ENCODE measurements at places on chromosomes 6 and 20.

- no peak for DNase-seq
Measured at GRCh38 chr6:43016176-43016942, 2.3 kb downstream of the KLHDC3 start.

DNA sequence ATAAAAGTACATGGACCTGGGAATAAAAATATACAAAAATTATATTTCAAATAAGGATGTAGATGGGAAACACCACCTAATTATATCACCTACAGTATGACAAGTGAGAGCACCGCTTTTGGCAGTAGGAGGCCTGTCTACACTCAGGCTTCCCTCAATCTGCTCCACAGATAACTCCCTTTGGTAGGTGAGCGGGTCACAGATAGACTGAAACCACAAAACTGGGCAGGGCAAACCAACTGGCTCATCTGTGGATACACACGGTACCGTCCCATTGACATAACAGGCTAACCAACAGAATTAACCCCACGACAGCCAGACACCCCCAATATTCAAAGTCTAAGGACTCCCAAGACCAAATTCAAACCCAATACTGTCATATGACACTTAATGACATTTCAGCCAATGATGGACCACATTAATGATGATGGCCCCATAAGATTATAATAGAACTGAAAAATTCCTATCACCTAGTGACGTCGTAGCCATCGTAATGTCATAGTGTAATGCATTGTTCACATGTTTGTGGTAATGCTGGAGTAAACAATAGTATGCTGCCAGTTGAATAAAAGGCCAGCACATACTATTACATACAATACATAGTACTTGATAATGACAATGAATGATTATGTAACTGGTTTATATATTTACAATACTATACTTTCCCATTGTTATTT is 109.7 kb downstream of the MBOAT1 start:
- DNase-seq = no peak

- DNase-seq = no peak
Measured at GRCh38 chr6:83470001-83470400, 39.1 kb upstream of the ME1 start.

DNA sequence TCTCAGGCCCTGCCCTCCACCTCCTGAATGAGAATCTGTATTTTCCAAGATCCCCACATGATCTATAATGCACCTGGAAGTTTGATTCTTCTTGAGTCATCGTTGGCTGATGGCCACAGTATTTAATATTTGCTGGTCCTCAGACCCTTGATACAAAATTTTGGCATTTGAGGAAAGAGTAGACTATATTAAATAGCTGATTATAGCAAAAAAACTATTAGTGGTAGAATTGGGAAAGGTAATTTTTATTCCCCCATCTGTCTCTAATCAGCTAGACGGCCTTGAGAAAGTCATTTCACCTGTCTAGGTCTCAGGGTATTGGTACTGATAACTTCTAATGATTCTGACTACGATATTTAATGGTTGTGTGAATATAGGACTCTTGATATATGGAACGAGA is 176.8 kb downstream of the BMP2 start:
- DNase-seq = no peak

- DNase-seq = no peak
Measured at GRCh38 chr6:168708526-168708925, 267.5 kb downstream of the SMOC2 start.

GRCh38 chr6:142942805-142943227 is 2.2 kb downstream of the HIVEP2 start:
- no peak for DNase-seq

DNA sequence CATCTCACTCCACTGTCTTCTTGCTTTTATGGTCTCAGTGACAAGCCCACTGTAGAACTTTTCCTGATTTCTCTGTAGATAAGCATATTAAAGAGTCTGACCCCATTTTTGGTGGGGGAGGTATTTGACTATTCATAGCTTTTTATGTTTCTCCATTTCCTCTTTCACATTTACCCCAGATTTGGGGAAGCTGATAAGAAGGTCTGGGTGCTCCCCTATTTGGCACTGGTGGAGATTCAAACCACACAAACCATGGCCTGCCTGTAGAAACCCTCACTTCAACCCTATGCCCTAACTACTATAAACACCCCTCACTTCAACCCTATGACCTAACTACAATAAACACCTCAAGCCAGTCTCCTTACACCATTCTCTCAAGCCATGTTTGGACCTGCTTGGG is 196.2 kb upstream of the SYNDIG1 start:
- no peak for DNase-seq

DNA sequence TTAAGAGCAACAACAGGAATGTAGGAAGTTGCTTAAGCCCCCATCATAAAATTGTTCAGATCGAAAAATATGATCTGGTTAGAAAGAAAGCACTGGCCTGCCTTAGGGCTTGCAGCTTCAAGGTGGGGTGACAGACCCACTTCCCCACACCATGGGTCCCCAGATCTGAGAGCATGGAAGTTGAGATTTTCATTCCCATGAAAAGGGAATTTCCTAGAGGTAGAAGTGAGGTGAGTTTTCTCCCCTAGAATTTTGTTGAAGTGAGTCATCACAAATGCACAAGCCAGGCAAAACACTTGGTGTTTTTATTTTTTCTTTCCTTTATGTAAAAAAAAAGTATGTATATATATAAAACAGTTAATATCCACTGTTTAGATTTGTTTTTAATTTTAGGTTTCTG is 213.6 kb upstream of the SUPT3H start:
- DNase-seq = no peak

- DNase-seq = no peak
Measured at GRCh38 chr6:36730424-36731380, 33.1 kb downstream of the RAB44 start.

DNA sequence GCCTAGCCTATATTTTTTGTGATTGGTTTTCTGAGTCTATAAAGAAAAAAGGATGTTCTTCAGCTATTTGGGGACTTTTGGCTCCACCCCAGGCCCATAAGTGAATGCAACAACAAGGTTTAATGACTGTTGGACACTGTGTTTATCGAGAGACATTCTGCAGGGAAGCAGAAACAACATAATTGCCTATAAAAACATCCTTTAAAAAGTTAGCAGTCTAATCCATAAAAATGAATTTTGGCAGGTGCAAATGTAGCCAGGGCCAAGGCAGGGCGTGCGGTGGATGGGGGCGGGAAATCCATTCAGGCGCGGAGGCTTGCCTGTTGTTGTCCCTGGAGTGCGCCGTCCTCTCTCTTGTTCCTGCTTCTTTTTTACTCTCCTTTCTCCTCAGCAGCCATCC is 99.3 kb downstream of the PAX1 start:
- DNase-seq = no peak

DNA sequence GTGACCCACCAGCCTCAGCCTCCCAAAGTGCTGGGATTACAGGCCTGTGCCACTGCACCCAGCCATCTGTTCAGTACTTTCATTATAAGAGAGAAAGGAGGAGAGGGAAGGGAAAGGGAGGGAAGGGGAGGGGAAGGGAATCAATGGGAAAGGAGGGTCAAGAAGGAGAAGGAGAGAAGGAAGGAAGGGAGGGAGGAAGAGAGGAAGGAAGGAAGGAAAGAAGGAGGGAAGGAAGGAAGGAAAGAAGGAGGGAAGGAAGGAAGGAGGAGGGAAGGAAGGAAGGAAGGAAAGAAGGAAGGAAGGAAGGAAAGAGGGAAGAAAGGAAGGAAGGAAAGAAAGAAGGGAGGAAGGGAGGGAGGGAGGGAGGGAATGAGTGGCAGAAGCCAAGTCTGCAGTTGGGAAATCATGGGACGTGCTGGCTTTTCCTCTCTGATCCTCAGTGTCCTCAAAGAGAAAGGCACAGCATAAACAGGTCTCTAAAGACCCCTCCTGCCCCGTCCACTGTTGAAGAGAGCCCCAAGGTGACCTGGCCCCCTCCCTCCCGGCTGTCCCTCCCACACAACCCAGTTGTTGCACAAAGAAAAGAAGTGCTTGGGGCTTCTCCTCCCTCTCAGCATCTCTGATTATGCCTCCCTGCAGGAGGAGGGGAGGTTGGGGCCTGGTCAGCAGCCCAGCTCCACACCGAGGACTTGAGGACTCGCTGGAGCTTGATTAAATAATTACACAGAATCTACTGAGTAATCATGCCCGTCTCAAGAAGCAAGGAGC is 69.1 kb upstream of the TOP1 start:
- DNase-seq = no peak

- no peak for DNase-seq
Measured at GRCh38 chr6:21665392-21666200, 72.0 kb downstream of the SOX4 start.

- no peak for DNase-seq
Measured at GRCh38 chr6:7544597-7544996, 3.1 kb downstream of the DSP start.

DNA sequence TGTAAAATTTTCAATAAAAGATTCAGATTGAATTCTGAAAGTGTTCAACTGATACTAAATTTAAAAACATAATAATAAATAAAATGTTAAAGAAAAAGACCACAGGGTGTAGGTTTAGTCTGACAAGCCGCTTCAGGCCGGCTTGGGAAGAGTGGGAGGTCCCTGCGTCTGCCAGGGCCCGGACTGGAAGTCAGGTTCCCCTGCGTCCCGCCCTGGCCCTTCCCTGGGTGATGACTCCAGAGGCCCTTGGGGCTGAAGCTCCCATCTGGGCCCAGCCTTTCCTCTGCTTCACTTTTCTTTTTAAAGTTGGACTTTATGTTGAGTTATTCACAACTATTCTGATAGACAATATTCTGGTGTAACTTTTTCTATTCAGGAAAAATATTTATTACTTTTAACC is 93.3 kb downstream of the SMOC2 start:
- DNase-seq = no peak

DNA sequence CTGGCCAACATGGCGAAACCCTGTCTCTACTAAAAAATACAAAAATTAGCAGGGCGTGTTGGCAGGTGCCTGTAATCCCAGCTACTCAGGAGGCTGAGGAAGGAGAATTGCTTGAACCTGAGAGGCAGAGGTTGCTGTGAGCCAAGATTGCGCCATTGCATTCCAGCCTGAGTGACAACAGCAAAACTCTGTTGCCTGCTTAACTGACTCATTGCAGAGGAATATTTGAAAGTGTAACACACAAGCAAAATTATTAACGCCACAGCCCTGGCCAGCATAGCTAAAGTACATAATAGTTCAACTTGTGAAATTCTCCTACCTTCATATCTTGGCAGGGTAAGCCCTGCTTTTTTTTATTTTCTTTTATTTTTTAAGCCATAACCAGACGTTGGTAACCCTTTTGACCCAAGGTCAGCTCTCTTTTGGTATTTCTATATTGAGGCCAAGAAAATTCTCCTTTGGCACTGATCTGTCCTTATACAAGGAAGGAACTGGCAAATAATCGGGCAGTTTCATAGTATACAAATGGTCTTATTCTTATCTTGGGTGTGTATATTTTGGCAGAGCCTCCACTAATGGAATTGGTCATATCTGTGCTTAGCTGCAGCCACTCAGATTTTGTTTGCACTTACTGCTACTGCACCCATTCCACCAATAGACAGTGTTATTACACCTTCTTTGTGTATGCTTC is 4.0 kb upstream of the ADGRF5 start:
- DNase-seq = no peak

- DNase-seq = no peak
Measured at GRCh38 chr6:67722861-67723261, 912.2 kb upstream of the ADGRB3 start.

- DNase-seq = no peak
Measured at GRCh38 chr6:115896538-115897129, 164.1 kb downstream of the FRK start.

DNA sequence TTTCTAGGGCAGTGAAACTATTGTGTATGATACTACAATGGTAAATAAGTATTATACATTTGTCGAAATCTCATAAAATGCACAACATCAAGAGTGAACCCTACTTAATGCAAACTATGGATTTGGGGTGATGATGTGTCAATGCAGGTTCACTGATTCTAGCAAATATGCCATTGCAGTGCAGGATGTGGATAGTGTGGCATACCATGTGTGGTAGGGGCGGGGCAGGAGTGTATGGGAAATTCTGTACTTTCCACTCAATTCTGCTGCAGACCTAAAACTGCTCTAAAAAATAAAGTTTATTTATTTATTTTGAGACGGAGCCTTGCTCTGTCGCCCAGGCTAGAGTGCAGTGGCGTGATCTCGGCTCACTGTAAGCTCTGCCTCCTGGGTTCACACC is 44.3 kb downstream of the ABHD12 start:
- DNase-seq = no peak

- no peak for DNase-seq
Measured at GRCh38 chr20:58839991-58840747, 10.5 kb downstream of the GNAS-AS1 start.

- no peak for DNase-seq
Measured at GRCh38 chr6:52843605-52844004, 3.0 kb upstream of the GSTA5 start.

- DNase-seq = no peak
Measured at GRCh38 chr6:143059663-143060353, 881 bp upstream of the AIG1 start.

GRCh38 chr20:36394340-36394965 is 88.3 kb downstream of the DLGAP4 start:
- no peak for DNase-seq

GRCh38 chr6:3872370-3872854 is 23.2 kb downstream of the FAM50B start:
- no peak for DNase-seq

- no peak for DNase-seq
Measured at GRCh38 chr6:20415712-20416454, 14.2 kb downstream of the E2F3 start.

- no peak for DNase-seq
Measured at GRCh38 chr20:23201658-23202057, 115.5 kb upstream of the CD93 start.

- DNase-seq = no peak
Measured at GRCh38 chr6:163339466-163339865, 75.1 kb upstream of the QKI start.

DNA sequence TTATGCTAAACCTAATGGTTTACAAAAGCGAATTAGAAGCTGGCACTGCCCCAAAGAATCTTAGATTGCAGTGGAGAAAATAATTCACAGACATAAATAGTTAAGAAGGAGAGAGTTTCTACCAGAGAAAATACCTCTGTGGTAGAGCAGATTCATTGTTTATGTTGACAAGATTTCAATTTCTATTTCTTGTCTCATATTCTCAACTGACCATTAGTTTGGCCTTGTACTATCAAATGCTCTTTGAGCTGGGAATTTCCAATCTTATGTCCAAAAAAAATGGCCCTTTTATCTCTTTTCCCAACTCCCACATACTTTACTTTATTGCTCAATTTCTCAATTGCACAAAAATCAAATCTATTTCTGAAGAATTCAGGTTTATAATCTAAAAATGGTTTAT is 804.1 kb upstream of the CITED2 start:
- DNase-seq = no peak

DNA sequence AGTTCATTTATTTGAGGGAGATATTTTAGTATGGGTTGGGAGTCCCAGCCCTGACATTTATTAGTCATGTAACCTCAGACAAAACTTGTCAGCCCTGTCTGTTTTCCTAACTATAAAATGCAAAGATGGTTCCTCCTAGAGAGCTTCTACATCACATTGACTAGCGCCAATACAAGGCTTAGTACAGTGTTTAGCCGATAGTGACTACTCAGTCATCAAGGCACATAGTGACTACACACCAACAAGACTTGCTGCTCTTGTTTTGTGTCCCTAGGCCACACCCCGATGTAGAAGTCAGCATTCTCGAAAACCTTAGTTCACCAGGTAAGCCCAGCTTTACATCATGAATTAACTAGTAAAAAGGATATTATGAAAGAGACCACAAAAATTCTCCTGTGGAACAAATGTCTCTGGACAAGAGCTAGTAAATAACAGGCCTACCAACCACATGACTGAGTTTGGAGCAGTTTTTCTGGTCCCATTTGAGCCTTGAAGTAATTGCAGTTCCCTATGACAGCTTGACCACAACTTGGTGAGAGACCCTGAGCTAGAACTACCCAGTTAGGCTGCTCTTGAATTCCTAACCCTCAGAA is 68.8 kb downstream of the PFDN4 start:
- no peak for DNase-seq

GRCh38 chr20:53645582-53645897 is 51.9 kb upstream of the ZNF217 start:
- DNase-seq = no peak

All from activated CD4-positive, CD25-positive, alpha-beta regulatory T cell treated with anti-CD3 and anti-CD28 coated beads, Interleukin-2, amount 50 U/mL, for 16 hours (primary cell).